ENCODE measurements at places on chromosomes 2 and 18.

GRCh38 chr2:128302744-128303067, 16.0 kb downstream of the HS6ST1 start:
- DNase-seq = no peak

DNA sequence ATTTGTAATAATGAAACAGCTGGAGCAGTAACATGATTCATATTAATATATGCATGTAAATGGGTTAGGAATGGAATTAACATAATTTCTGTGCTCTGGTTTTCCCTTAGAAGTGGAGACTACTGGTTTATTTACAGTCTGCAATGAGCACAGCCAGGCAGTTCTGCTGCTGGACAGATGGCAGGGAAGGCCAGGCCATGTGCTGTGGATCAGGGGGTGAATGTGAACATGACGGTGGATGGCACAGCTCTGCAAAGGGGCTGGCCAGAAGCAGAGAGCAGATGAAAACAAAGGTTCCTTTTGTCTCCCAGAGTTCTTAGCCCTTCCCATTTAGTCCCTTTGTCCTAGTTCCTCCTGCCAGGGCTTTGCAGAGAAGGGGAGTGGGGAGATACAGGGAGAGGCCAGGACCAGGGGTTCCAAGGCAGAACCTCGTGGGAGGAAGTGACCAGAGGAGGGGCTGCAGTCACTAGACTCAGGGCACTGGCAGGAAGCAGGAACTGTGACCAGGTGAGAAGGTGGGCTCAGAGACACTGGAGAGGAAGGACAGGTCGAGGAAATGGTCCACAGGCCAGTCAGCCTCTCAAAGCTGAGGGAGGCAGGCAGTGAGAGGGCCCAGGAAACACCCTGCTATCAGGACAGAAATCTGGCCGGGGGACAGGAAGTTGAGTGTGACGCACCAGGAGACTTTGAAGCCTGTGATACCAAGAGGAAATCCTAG, 112.9 kb upstream of the ATP8B1 start:
- DNase-seq = no peak

DNA sequence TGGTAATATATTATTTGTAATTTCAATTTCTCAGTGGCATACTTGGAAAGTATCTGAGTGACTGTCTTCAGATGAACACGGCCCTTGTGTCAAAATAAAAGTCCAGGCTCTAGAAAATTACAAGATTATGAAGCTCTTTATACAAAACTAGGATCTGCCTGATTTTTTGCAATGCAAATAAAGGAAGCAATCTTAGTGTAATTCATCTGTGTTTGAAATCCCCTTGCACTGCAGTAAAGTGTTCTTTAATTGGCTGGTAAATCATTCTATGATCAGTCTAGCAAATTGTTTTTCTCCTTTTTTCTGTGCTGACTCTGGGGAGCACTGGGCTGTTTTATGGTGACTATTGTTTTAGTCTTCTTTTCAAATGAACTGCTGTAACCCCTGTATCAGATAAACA, 1039.0 kb downstream of the SOCS6 start:
- no peak for DNase-seq

- DNase-seq = no peak
These were observed 1193.5 kb upstream of the ACVR2A start for GRCh38 chr2:146651361-146651760.

- no peak for DNase-seq
These were observed at the start of gene FOXI3 for GRCh38 chr2:88452565-88452905. TSS of gene FOXI3 (minus strand) at chr2:88452693. CDS start at chr2:88452535, 158 bp downstream.

- no peak for DNase-seq
These were observed 63.3 kb upstream of the TMEM182 start for GRCh38 chr2:102698369-102699111.

DNA sequence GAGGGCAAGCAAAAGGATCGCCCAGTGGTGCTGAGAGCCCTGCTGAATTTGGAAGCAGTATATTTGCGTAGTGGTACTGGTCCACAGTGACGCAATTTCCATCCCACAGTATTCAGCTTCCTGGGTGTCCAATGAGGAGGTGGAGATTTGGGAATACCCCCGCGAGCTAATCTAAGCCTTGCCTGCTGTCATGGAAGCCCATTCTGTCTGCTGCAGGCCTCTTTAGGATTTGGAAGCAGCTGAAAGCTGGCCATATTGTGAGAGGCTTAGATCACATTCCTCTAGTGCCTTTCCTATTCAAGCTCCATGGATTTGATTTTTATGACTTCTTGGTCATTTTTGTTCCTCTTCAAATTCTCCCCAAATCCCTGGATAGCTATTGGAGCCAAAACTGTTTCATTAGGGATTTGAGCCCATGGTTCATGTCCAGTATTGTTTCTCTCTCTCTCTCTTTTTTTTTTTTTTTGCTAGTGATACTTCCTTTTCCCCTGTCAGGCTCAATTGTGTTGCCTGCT, 22.3 kb upstream of the DYNC2LI1 start:
- DNase-seq = no peak

DNA sequence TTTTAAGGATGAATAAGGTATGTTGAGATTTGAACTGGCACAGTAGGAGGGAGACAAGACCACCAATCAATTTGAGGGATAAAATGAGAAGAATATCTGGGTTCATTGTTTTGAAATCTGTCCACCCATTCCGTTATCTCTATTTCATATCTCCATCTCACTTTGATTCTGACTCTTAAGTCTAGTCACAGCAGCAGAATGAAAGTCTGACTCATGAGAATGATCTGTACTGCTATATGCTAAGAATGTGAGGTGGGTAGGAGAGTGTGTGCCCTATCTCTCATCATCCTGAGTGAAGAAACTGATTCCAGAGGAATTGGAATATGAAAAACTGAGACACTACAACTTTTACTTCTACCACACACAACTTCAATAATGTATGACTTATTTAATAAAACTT, 1994.5 kb upstream of the PIK3C3 start:
- DNase-seq = no peak

DNA sequence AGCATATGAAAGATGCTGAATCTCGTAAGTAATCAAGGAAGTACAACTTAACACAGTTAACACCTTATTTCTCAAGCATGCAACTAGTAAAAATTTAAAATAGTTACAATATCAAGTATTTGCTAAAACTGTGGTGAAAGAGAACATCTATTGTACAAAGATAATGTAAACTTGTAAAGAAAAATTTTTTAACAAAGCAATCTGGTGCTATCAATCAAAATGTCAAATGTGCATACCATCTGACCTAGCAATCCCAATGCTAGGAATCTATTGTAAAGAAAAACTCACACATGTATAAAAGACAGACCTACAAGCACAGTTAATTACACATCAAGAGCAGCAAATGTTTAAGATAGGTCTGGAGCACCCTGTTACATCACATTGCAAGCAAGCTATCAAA, 90.1 kb downstream of the SLC66A3 start:
- DNase-seq = no peak

DNA sequence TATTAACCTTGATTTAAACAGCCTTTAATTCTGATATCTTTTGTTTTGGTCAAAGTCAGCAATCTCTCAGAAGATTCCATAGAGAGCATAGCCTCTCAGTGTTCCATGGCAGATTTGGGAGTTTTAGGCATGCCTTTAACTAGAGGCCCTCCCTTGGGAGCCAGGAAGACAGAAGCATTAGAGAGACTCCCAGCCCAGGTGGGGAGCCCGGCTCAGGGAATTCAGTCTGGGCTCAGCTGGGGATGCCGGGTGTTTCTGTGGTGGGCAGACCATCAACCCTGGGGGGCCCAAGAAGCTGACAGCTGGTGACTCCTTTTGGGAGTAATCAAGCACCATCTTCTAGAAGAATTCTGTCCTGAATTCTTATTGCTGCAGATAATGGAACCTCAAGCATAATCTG, 99.7 kb upstream of the CELF4 start:
- no peak for DNase-seq

DNA sequence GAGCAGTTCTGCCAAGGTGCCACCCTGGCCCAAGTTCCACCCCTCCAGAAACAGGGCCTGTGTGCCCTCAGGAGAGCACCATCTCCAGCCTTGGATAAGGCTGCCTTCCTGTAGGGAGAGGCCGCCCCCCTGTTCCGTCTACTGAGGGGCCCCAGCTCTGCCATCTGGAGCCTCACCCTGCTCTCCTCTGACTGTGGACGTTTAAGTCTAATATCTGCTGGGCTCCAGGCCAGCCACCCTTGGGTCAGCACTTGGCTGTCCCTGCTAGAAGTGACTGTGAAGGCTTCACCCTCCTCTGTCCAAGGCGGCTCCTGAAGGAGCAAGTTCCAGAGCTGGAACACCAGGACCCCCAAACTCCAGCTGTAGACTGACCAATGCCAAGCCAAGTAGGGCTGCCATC, 26.3 kb downstream of the RHOB start:
- DNase-seq = no peak

GRCh38 chr2:46315103-46315890, 18.1 kb downstream of the EPAS1 start:
- no peak for DNase-seq

- no peak for DNase-seq
These were observed 27.2 kb downstream of the NLRC4 start for GRCh38 chr2:32237488-32237887.

GRCh38 chr2:184326066-184326465, 272.3 kb upstream of the ZNF804A start:
- DNase-seq = no peak

DNA sequence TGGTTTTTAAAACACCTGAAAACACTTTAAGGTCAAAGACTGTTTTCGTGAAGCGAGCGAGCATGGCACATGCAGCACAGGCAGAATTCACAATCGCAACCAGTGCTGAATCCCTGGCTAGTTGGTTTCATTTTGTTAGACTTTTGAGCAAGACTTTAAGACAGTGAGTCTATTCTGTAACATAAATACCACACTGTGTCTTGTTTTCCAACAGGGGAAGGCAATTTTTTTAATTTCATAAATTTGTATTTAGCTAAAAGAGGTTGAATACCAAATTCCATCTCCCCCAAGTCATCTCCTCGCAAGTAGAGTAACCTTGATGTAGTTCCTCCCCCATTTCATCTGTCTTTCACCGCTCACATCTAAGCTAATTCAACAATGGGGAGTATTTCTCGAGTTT, 1.4 kb downstream of the CERKL start:
- DNase-seq = no peak

GRCh38 chr2:38141501-38141900, 65.5 kb upstream of the CYP1B1 start:
- DNase-seq = no peak

- DNase-seq = no peak
These were observed 27.5 kb downstream of the ZNF892 start for GRCh38 chr2:95234816-95235215.

DNA sequence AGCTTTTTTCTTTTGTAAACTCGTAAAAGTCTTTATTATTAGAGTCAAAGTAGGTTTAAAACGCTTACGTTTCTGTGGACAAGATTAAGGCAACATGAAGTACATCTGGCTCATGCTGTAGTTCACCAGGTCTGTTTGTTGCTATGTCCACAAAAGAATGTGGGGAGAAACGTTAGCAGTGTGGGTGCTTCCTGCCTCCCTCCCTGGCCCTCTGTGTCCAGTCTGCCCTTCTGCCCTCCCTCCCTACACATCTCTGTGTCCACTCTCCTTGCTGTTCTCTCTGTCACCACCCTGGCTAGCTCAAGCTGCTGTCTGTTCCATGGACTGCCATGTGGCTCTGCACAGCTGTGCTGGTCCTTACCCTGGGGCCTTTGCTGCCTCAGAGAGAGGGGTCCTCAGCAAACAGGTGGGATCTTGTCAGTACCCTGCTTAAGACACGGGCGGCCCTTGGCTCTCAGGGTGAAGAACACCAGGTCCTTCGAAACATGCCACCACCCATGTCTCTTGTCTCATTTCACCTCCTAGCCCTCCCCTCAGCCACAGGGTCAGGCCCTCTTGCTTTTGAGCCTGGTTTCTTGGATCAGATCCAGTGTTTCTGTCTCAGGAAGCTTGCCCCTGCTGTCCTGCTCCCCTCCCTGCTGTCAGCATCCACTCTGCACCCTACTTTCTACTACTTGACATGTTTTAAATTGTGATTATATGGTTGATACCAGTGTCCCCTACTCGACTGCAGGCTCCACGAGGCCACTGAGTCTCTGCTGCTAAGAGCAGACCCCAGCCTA, 79.2 kb downstream of the LIMS1 start:
- DNase-seq = no peak

DNA sequence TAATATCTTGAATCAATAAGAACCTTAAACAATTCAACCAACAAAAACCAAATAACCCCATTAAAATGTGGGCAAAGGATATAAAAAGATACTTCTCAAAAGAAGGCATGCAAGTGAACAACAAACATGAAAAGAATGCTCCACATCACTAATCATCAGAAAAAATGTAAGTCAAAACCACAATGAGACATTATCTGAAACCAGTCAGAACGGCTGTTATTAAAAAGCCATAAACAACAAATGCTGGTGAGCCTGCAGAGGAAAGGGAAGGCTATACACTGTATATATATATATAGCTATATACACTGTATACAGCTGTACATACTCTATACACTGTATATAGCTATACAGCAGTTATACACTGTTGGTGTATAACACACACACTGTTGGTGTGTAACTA, 47.8 kb upstream of the GALNT13 start:
- no peak for DNase-seq

DNA sequence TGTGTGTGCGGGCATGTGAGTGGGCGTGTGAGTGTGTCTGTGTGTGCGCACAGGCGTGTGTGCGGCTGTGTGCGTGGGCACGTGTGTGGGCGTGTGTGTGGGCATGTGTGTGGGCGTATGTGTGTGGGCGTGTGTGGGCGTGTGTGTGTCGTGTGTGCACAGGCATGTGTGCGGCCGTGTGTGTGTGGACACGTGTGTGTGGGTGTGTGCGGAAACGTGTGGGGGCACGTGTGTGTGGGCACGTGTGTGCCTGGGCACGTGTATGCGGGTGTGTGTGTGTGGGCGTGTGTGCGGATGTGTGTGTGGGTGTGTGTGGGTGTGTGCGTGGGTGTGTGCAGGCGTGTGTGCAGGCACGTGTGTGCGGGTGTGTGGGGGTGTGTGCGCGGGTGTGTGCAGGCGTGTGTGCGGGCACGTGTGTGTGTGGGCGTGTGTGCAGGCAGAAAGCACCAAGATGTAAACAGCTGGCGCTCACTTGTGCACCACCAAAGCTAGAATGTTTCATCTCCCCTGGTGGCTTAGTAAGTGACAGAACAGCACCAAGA, 31.2 kb upstream of the ALKAL2 start:
- DNase-seq = no peak

DNA sequence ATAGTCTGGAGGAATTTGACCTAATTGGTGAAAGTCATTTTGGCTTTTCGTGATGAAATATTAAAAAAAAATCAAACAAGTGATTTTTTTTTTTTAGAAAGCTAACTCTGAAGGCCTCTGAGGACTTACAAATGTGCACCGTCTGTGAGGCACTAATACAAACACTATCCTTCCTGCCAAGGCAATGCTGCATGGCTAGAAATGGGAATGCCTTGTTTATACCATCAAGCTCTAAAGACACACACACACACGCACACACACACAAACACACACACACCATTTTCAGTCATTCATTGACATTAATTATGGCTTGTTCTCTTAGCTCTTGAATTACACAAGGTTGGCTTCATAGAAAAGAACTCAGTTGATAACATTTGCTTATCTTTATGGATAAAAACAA, 1242.0 kb upstream of the ACVR2A start:
- no peak for DNase-seq

GRCh38 chr18:36141576-36141975, 11.9 kb downstream of the ELP2 start:
- DNase-seq = no peak

Data from stimulated activated CD8-positive, alpha-beta memory T cell treated with anti-CD3 and anti-CD28 coated beads, Interleukin-15, amount 100 ng/mL, for 4 hours (primary cell).